ENCODE measurements at places on chromosomes 7 and 10.
A peak's percentile ranks its signal among the peaks of the same experiment; 100 is the strongest.

DNA sequence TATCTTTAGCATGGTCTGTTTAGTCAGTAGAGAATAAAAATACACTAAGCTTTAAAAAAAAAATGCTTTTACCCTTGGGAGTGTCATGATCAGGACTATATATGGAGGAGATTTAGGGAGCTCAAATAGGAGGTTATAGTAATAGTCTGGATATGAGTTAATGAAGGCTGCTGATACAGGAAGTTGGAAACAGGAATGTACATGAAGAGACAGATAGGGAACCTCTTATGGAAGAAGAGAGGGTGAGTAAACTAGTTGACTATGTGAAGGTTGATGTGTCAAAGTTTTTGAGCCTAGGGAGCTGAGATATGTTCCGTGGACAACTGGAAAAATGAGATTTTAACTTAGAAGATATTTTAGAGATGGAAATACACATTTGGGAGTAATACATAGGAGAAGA lies 472.0 kb upstream of the FZD8 start:
- no peak for DNase-seq

GRCh38 chr7:78542541-78542940 lies 744.0 kb downstream of the PHTF2 start:
- no peak for DNase-seq

DNA sequence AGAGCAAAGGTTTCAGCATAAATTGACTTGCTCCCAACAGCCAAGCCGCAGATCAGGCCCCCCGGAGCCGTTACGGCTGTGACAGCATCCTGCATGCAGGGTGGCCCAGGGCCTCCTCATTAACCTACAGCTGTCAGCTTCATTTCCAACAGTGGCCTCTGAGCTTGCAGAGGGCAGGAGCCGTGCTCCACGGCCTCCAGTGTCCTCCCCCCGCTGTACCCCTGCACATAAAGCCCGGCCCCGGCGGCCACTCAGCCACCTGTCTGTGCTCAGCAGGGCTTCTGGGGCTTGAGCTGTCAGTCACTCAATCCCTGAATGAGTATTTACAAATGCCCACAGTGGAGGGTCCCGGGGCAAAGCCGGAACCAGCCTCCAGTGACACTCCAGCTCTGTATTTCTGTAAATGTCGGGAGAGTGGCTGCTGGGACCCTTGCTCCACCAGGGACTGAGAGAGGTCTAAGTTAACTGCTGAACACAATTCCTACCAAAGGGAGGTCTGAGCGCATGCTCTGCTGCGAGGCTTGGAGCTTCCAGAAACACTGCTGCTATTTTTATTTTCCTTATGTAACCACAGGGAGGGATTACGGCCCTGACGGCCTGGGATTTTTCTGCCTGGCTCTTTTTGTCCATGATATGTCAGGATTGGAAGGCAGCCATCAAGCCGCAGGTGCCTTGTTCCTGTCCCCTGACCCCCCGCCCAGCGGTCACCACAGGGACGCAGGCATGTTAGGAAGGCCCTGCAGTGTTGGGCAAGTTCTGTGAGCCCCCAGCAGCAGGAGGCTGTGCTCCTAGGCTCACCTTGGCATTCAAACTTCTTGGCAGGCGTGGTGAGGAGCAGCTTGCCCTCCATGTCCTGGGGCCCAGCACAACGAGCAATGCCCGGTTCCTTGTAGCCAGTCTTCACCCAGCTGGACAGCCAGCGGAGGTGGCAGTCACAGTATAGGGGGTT lies 165.0 kb downstream of the SLIT1 start:
- DNase-seq: no peak

DNA sequence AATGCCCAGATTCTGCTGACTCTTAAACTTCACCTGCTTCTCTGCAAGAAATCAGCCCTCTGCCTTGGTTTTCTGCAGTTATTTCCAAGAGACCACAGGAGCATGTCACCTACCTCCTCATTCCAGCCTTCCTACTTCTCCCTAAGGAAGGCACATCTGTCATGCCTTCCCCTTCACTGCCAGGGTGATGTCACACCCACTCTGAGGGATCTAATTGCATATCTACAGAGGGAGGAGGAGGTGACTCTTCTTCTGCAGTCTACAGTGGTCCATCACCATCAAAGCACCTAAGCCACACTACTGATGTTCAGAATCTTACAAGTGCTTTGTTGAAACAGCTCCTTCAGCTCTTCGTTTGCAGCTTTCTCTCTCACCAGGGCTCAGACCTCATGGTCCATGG lies 275.5 kb downstream of the FGFR2 start:
- no peak for DNase-seq

DNA sequence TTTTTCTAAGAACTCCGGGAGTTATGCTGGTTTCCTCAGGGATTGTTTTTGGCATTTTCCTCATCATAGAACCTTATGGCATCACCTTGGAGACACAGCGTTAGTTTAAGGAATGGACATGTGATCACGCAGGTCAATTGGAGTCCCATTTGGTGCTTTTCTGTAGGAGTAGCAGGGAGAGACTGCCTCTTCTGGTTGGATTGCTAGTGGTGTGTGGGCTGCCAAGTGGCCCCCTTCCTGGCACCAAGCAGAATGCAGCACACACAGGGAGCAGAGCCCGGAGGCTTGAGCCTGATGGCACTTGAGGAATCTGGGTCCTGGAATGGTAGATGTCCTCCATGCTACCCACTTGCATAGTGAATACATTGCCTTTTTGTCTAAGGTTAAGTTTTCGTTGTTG lies 57.9 kb downstream of the SDK1 start:
- no peak for DNase-seq

DNA sequence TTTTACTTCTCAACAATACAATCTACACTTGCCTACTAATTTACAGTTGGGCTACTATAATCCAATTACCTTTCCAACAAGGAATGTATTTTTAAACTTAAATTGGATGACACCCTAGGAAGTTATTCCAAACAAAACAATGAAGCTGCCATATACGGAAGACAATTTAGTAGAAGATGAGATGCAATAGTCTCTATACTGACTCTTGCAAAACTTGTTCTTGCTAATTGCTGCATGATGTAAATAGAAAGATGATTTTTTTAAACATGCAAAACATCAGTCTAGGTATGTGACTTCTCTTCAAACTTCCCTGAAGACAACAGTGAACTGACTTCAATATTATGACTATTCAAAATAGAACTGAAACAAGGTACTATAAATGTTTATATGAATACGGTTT lies 17.6 kb downstream of the NT5C3A start:
- no peak for DNase-seq

DNA sequence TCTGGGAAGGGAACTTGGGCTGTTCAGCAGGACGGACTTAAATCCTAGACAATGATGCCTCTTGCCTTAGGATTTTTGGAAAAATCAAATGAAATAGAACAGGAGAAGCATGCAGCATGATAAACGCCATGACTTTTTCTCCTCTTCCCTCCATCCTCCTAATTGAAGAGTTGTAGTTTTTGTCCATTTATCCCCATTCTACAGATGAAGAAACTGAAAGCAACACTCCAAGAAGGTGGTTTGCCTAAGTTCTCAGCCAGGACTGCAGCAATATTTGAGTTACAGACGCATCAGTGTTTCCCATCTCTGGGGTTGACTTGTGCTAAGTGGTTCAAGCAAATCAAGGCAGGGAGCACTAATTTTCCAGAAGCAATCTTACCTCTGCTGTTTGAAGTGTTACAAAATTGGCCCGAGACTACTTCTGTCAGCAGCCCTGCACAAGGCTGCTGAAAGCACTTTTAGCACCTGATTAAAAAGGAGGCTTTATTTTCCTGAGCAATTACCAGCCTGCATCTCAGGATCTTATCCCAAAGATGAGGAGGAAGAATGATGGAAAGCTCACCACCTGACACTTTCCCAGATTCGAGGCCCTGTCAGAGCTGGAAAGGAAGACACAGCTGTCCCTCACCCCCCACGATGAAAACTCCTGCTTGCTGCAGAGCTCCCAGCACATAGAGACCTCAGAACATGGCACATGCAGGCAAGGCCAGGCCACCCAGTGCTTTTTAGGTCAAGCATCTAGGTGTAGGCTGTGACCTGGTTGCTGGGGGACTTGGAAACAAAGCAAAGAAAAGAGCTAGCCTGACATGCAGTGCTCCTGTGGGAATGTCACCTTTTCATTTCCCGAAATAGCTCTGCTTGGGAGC lies 19.7 kb upstream of the C10orf71 start:
- DNase-seq: no peak

- DNase-seq: no peak
Observed at GRCh38 chr10:74500026-74500704, 326.2 kb upstream of the KAT6B start.

DNA sequence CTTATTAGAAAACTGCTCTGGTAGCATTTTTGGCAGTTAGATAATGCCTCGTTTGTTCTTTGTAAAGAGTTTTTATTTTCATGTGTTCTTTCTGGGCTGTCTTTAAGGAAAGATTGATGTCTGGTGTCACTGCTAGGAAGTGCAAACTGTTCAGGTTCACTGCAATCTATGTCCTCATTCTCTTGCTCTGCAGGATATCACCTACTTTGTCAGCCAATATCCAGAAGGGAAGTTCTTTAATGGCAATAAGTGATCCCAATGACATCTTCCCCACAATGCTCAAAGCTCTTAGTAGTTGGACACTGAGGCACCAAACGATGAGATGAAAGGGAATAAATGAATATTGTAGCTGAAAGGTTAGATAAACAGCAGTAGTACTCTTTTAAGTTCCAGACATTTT lies 115.1 kb downstream of the AGMO start:
- DNase-seq: no peak

DNA sequence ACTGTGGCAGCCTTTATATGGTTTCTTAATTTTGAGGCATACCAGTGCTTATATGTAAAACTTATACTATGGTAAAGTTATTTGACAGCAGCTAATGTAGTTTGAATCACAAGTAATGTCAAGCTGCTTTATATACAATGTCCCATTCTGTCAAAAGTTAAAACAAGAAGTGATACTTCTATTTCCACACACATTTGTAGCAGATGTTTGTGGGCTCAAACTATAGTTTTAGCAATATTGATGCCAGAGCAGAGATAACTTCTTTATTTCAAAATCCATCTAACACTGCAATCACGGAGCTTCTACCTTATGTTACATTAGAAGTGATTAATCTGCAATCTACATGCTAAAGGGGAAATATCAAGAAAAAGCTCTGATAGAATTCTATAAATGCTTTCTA lies 149.6 kb downstream of the ADK start:
- DNase-seq: no peak

- DNase-seq: no peak
Observed at GRCh38 chr10:1241973-1242935, 186.1 kb downstream of the WDR37 start.

- DNase-seq: peak; percentile 92
Observed at GRCh38 chr10:3873728-3874461, 88.9 kb upstream of the KLF6 start.

DNA sequence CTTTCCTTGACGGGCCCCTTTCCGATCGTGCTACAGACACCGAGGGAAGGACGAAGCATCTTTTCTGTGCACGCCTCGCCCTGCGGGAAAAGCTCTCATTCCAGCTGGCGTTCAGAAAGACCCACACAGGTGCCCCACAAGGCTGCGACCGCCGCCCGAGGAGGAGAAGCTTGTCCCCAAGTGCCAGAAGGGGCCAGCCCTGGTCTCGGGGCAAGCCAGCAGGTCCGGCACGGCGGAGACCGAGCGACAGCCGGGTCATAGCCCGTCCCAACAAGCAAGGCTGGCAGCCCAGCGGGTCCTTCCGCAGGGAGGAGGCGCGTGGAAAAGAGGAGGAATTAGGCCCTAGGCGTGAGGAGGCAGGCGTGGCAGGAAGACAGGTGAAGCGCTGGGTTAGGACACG lies 62.7 kb downstream of the TNRC18 start:
- DNase-seq: no peak

- no peak for DNase-seq
Observed at GRCh38 chr10:14545827-14546226, 215.1 kb upstream of the FRMD4A start.

DNA sequence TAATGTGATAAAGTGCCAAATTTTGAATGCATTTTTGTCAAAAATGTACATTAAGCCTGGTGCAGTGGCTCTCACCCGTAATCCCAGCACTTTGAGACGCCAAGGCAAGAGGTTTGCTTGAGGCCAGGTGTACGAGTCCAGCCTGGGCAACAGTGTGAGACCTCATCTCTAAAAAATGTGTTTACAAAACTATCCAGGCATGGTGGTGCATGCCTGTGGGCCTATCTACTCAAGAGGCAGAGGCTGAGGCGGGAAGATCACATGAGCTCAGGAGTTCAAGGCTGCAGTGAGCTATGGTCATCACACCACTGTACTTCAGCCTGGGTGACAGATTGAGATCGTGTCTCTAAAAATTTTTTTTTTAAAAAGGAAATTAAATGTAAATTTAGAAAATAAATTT lies 18.5 kb upstream of the MGMT start:
- no peak for DNase-seq

GRCh38 chr10:35396560-35397434 lies 60.5 kb downstream of the CCNY start:
- no peak for DNase-seq

DNA sequence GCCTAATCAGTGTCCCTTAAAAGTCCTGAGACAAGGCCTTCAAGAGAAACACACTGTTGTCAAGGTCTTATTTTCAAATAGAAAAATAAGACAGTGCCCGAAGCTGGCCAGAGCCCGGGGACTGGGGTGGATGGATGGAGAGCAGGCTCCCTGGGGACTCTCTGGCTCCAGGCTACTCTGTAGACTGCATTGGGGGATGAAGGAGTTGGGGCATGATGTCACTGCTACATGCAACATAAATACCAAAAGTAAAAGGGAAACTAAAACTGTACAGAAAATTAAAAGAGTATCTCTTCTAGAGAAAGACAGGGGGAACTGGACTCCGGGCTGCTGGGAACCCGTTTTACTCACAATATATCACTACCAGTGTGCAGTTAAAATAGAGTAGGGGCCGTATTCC lies 629.8 kb downstream of the KCNMA1 start:
- no peak for DNase-seq

GRCh38 chr10:132572545-132572937 lies 35.0 kb downstream of the INPP5A start:
- no peak for DNase-seq

DNA sequence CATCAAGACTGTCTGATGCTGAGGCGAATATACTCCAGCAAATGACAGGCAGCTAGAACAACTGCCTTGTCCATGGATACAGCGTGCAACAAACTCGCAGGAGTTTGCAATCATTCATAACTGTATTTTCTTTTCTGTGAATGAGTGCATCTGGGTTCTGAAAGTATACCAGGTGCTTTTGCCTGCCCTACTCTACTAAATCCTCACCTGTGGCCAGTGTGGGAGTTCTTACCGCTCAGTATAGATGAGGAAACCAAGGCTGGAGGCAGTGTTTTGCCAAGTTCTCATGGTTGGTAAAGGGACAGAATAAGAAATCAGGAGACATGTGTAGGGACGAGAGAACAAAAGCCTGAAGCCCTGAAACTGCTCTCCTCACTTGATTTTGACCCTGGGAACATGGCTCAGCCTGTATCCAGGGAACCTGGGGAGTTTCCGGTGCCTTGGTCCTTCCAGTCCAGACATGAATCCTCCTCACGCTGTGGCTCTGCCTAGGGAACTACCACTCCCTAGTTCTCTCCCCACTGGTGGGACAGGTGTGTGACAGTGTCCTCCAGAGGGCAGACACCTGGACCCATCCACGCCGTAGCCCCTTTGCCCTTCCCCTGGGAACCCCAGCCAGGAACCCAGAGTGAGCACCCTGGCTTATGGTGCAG lies 142.0 kb downstream of the CDH23 start:
- no peak for DNase-seq

Measured in CD4-positive, alpha-beta T cell treated with Interleukin-10 for 1 hour (primary cell).